ENCODE measurements at places on chromosomes 1 and 21.

GRCh38 chr21:45256912-45257672 lies 30.6 kb downstream of the POFUT2 start:
- no peak for DNase-seq

DNA sequence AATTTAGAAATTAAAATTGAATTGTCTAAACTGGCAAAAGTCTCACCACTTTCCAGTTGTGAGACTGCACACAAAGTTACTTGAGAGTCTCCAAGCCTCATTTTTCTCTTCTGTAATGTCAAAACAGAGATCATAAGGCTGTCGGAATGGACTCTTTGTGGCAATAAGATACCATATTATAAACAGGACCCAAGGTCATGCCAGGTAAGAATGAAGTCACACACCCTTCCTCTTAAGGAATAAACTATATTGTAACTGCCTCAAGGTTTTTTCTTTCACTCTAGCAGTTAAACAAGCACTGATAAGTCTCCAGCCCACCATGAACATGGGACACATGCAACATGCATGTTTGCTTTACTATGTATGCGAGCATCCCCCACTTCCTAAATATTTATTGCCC lies 50.1 kb upstream of the DIRAS3 start:
- peak; percentile 72 for DNase-seq

DNA sequence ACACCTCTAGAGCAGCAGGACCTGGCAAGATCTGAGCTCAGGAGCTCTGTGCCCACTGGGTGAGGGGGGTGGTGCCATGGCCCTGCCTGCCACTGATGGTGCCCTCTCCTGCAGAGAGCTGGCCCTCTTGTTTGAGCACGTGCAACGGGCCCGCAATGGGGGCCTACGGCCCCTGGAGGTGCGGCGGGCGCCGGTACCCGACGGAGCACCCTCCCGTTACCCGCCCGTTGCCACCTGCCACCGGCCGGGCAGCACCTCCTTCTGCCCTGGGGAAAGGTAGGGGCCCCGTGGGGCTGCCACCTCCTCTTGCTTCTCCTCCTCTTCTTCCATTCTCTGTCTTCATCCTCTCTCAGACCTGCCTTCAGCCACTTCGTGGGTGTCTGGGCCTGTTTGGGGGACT lies 38.2 kb downstream of the CITED4 start:
- no peak for DNase-seq

DNA sequence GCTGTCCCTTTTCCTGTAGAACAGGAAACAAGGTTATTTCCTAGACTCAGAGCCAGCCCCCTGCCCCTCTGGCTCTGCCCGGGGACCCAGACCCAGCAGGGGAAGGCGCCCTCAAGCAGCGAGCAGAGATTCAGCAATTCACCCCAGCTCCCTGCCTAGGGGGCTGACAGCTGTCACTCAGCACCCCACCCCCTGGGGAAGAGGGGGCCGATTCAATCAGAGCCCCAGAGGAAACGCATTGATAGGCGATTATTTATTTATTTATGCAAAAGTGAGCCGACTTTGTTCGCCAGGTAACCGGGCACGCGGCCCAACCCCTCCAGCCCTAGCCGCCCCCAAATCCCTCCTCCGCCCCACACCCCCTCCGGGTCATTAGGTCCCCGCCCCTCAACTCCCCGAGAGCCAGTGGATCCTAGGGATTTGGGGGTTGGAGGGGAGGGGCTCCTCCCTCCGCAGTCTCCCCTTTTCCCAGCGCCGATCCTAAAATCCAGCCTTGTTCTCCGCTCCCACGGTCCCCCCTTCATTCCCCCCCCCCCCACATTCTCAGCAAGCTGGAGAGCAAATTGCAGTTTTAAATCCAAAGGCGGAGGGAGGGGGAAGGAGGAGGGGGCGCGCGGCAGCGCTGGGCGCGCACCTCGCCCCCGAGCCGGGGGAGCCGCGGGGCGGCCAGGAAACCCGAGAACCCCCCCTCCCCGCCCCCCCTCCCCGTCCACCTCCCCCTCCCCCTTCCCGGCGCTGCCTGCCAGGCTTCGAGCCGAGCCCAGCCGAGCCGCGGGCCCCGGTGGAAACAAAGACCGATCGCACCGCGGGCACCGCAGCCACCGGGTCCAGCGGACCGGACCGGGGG lies 1.3 kb downstream of the AHDC1 start:
- DNase-seq, result peak; percentile 48

DNA sequence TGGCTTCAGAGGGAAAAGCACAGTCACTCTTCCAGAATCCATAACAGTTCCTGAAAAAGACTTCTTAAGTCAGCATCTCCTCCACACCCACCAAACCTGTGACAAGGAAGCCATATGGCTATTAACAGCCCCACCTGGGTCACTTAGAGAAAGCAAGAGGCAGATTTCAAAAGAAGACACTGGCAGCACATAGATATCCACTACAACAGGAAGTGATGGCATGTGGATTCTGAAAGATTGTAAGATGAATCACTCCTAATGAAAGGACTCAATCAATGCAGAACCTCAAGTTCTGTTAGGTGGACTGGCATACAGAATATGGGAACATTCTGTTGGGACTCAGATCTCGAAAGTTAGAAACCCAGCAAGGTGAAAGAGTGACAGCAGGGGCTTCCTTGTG lies 365.9 kb downstream of the TGFB2 start:
- DNase-seq, result no peak

GRCh38 chr1:46804027-46804889 lies 5.4 kb downstream of the CYP4B1 start:
- DNase-seq, result peak; percentile 31

DNA sequence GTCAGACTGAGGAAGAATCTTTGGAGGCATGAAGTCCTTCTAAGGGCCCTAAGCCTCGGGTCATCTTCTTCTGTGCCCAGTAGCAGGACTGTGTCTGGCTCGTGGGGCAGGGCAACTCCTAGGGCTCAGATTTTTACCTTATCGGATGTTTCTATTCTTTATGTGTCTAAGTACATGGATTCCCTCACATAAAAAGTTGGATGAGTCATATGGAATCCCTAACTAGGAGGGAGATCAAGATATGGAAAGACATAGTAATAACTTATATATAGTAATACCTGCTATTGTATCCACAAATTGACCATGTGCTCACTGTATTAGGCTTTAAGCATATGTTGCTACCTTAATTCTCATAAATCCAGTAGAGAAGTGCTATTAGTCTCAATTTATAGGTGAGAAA lies 364.5 kb upstream of the CAMK1G start:
- DNase-seq, result no peak

GRCh38 chr1:153119491-153119971 lies 6.2 kb upstream of the SPRR2F start:
- DNase-seq, result no peak

GRCh38 chr1:63848733-63849132 lies 74.9 kb downstream of the ROR1 start:
- DNase-seq, result no peak

DNA sequence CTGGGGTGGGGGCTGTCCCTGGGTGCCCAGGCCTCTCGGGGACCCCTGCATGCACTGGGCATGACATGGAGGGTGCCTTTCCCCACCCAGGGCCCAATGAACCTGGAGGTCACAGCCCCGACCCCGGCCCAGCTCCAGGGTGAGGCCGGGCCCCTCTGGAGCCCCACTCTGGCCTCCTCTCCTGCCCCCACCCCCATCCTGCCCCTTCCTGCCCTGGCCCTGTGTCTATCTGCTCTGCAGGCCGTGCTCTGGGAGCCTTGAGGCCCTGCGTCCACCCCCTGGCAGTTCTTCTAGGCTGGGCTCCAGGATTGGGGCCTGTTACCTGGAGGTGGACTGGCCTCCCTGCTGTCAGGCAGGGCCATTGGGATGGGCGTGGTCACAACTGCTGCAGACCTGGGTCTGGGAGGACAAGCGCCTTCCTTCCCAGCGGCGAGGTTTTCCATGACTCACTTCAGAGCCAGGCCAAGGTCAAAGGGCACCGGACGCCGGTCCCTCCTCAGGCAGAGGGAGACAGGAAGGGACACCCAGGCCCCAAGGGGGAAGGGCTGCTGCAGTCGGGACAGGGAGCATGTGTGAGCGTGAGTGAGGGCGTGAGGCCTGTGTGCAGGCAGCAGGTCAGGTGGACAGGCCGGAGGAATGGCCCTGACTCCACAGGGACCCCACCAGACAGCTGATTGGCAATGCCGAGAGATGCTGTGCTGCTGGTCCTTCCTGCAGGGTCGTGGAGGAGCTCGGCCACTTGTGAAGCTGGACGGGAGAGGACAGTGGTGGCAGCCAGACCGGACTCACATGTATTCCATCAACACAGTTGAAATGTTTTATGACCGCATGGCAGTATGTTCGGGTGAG lies 31.1 kb upstream of the POFUT2 start:
- peak; percentile 66 for DNase-seq

- peak; percentile 10 for DNase-seq
These were observed 1.3 kb downstream of the COL24A1 start for GRCh38 chr1:86155051-86155806.

DNA sequence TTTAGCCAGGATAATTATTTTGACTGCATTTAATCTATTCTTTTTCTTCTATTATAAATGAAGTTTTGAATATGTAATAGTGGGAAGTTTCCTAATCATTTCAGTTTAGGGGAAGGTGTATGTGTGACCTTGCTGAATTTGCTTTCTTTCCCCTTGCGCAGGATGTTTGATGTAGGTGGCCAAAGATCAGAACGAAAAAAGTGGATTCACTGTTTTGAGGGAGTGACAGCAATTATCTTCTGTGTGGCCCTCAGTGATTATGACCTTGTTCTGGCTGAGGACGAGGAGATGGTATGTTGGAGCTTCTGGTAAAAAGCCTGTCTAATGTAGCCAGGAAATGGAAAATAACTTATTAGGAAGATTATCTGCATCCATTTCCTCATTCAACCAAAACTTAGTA lies 33.4 kb downstream of the GNAT2 start:
- no peak for DNase-seq

GRCh38 chr1:212782422-212783154 lies 9.0 kb downstream of the NSL1 start:
- no peak for DNase-seq

GRCh38 chr1:18712252-18712600 lies 81.6 kb downstream of the PAX7 start:
- DNase-seq, result no peak

GRCh38 chr1:212860713-212861581 lies 2.9 kb downstream of the FLVCR1 start:
- DNase-seq, result peak; percentile 52

DNA sequence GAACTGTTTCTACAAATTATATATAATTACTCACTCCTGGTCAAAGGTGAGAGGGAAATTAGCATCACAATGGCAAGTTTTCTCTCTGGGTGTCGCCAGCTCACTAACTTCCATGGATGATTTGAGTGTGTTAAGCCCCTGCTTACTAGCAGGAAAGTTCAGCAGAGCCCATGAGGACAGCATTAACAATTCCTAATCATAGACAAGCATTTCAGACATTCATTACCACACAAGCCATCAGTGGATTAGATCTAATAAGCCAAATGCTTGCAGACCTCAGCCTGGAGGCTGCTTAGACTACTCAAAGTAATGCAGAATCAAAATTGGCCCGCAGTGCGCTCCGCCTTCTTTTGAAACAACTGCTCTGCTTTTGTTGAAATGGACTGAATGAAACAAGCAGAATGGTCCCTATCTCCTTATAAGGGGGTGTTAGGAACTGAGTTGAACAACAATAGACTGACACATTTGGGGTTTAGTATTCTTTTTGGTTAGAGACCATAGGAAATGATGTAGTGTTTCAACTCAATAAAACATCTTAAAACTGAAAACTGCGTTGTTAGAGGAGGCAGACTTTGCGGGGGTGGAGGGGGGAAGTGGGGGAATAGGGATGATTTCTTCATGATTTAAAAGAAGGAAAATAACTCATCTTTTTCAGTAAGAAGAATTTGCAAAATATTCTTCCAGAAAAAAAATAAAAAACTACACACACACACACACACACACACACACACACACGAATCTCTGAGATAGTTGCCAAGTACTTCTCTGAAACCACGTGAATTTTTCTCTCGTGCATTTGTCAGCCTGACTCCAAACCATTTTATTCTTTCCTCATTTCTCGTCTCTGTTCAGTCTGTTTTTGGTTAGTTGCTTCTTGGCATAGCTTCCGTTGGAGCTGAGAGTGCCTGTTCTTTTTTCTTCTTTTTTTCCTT lies 54.6 kb downstream of the GORAB start:
- DNase-seq, result no peak

- DNase-seq, result no peak
These were observed 2.2 kb upstream of the HFM1 start for GRCh38 chr1:91406773-91407389.

- no peak for DNase-seq
These were observed 26.6 kb downstream of the COQ8A start for GRCh38 chr1:226966683-226967082.

- DNase-seq, result peak; percentile 80
These were observed 88.6 kb downstream of the RIPK4 start for GRCh38 chr21:41678016-41678923.

- peak; percentile 88 for DNase-seq
These were observed at the start of gene SPATC1L for GRCh38 chr21:46183910-46184624. Gene SPATC1L, minus strand, starts transcription at chr21:46184459. Its CDS starts 1,643 bp downstream, at chr21:46182816.

DNA sequence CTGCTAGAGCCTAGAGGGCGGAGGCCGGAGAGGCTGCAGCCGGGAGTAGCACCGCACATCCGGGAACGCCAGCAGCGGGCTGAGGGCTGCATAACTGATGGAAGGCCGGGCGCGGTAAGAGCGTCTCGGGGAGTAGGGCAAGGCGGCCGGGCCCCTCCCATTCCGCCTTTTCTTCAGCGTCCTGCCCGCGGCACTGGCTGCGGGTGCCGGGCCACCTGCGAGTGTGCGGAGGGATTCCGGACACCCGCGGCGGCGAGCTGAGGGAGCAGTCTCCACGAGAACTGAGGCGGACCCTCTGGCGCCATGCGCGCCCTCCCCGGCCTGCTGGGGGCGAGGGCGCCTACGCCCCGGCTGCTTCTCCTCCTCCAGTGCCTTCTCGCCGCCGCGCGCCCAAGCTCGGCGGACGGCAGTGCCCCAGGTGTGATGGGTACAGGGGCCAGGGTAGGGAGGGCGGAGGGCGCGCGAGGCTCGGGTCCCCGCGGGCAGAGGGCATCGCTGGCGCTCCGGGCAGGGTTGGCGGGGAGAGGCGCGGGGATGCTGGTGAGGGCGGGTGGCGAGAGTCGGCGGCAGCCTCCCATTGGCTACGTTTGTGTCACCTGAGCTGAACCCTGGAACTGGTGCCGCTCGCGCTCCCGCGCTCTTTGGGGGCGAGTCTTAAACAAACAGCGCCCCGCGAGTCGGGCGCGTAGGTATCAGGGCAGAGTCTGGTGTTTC lies 334.4 kb downstream of the SRGAP2C start:
- DNase-seq, result peak; percentile 84

- DNase-seq, result no peak
These were observed 1030.9 kb downstream of the AMY1C start for GRCh38 chr1:104780470-104781078.

DNA sequence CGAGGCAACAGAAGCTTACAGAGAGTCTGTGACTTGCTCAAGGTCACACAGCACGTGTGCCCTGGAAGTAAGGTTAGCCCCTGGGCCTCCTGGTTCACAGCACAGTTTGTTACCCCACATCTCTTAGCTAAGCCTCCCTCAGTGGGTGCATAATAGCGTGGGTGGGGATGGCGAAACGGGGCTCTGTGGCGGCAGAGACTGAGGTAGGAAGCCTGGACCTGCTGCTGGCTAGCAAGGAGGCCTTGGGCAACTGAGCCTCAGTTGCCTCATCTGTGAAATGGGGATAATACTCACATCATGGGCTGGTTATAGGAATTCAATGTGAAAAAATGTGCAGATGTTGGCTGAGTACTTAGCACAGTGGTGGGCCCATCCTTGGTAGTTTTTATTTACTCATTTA lies 596 bp downstream of the PADI4 start:
- no peak for DNase-seq

GRCh38 chr1:22553991-22554522 lies 9.2 kb upstream of the EPHA8 start:
- no peak for DNase-seq

GRCh38 chr1:4170548-4171340 lies 270.7 kb upstream of the C1orf174 start:
- DNase-seq, result no peak

GRCh38 chr21:14995695-14996490 lies 68.9 kb downstream of the NRIP1 start:
- no peak for DNase-seq
